ENCODE measurements at places on chromosomes 5 and 9. TPM values are rescaled to one million over a fixed set of nuclear protein-coding genes. Genes with fewer than 3 reads are reported as not detected.

DNA sequence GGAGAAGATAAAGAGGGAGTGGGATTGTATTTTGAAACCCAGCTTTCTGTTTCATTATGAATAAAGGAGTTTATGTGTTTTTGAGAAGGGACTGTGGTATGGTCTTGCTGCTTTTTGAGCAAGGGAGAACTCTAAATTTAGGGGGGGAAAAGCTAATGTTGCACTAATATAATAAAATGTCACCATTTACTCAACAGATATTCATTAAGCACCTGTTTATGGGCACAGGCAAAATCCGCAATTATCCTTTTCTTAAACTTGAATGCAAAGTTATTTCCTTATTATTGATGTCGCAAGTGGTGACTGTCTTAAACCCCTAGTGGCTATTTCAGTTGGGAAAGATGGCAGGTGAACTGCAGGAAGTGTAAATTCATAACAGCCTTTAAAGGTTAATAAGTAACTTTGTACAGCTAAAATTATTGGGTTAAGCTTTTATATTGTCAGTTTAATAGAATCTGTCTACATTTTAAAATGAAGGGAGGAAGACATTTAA lies 1.5 kb downstream of the CDC42SE2 start:
- H3K4me1 ChIP-seq = no peaks in the 10 kb centered on the region
- H3K27ac ChIP-seq = no peak overlapping the region
- no peaks in the 10 kb centered on the region for H3K27me3 ChIP-seq
- DNase-seq = peak; percentile 23
- peak overlapping the region; percentile 77 for H3K4me3 ChIP-seq
- H3K36me3 ChIP-seq = no peaks in the 10 kb centered on the region

- no peak for DNase-seq
- no peaks in the 10 kb centered on the region for H3K27me3 ChIP-seq
- peaks cover 4% of the 10 kb centered on the region for H3K36me3 ChIP-seq
- peak overlapping the region; percentile 68 for H3K4me3 ChIP-seq
- H3K4me1 ChIP-seq = no peaks in the 10 kb centered on the region
Measured at GRCh38 chr9:128819716-128820664, 1.7 kb downstream of the ENDOG start.

GRCh38 chr9:35566417-35566816 lies 38.6 kb upstream of the TESK1 start:
- no peaks in the 10 kb centered on the region for H3K36me3 ChIP-seq
- no peaks in the 10 kb centered on the region for H3K27me3 ChIP-seq
- H3K4me3 ChIP-seq = no peak overlapping the region
- H3K4me1 ChIP-seq = no peaks in the 10 kb centered on the region

DNA sequence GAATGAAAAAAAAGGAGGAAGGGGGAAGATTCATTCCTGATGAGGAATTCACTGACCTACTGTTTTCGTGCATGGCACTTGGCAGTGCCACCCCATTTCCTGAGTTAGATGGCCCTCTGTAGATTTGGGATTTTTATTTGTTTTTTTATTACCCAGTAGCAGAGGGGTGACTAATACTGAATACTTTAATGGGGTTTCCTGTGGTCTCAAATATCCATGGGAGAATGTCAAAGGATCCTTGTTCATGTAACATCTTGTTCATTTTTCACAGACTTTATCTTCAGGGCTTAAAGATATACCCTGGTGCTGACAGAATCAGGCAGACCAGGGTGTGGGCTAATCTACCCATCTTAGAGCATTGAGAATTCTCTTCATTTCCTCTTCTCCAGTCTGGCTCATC lies 93.0 kb downstream of the MAMDC2 start:
- no peak for DNase-seq
- no peaks in the 10 kb centered on the region for H3K4me1 ChIP-seq
- H3K27ac ChIP-seq = no peak overlapping the region
- no peaks in the 10 kb centered on the region for H3K36me3 ChIP-seq
- H3K27me3 ChIP-seq = no peaks in the 10 kb centered on the region
- no peak overlapping the region for H3K4me3 ChIP-seq

GRCh38 chr5:109668668-109669422 lies 20.9 kb upstream of the MAN2A1 start:
- H3K36me3 ChIP-seq = no peaks in the 10 kb centered on the region
- H3K4me3 ChIP-seq = no peak overlapping the region
- no peak overlapping the region for H3K27ac ChIP-seq
- H3K4me1 ChIP-seq = peaks cover 3% of the 10 kb centered on the region

DNA sequence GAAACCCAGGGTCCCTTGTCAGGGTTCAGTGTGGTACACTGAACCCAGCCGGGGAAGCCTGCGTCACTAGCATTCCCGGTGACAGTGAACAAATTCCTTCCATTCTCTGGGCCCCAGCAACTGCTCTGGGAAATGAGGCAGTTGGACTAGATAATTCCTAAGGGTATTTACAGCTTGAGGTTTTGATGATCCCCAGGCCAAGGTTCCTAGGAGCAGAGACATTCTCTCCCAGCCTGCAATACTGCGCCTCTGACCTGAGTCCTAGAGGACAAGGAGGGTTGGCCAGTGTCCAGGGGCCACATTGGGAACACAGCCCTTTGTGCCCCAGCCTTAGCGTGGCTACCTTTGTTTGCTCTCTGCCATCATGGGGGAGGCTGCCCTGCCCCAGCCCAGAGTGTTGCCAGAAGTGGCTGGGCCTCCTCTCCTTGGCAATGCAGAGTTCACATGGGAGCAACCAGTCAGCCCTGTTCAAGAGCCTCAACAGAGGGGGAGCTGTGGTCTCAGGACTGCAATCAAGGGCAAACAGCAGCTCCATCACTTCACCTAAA lies 178.2 kb downstream of the SEC61B start:
- DNase-seq = peak; percentile 25
- no peak overlapping the region for H3K4me3 ChIP-seq
- no peaks in the 10 kb centered on the region for H3K36me3 ChIP-seq

GRCh38 chr5:176818391-176819098 lies 8.2 kb downstream of the UNC5A start:
- H3K27me3 ChIP-seq = peaks cover 6% of the 10 kb centered on the region
- H3K27ac ChIP-seq = no peak overlapping the region
- H3K4me1 ChIP-seq = peaks cover 10% of the 10 kb centered on the region
- DNase-seq = no peak

GRCh38 chr9:126291925-126292324 lies 34.7 kb upstream of the MVB12B start:
- H3K27me3 ChIP-seq = no peaks in the 10 kb centered on the region
- no peak for DNase-seq
- H3K27ac ChIP-seq = no peak overlapping the region
- H3K4me1 ChIP-seq = no peaks in the 10 kb centered on the region

DNA sequence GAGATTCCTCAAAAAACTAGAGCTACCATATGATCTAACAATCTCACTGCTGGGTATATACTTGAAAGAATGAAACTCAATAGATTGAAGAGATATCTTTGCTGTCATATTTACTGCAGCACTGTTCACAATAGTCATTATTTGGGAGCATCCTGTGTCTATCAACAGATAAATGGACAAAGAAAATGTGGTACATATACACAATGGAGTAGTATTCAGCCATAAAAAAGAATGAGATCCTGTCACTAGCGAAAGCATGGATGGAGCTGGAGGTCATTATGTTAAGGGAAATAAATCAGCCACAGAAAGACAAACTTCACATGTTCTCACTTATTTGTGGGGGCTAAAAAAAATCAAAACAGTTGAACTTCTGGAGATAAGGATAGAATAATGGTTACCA lies 505.7 kb upstream of the ARRDC3 start:
- no peak overlapping the region for H3K27ac ChIP-seq
- H3K4me1 ChIP-seq = no peaks in the 10 kb centered on the region
- H3K4me3 ChIP-seq = no peak overlapping the region
- no peak for DNase-seq
- no peaks in the 10 kb centered on the region for H3K36me3 ChIP-seq
- H3K27me3 ChIP-seq = no peaks in the 10 kb centered on the region

- no peaks in the 10 kb centered on the region for H3K4me1 ChIP-seq
- no peak for DNase-seq
- no peaks in the 10 kb centered on the region for H3K27me3 ChIP-seq
- H3K36me3 ChIP-seq = no peaks in the 10 kb centered on the region
- H3K27ac ChIP-seq = no peak overlapping the region
Measured at GRCh38 chr5:147373328-147373727, 136.5 kb downstream of the DPYSL3 start.

SPATA31C1 gene
- 0.08 TPM for total RNA-seq

CRB2 gene
- 9.8 TPM for total RNA-seq

NOTCH1 gene
- 97.2 TPM for total RNA-seq

CCDC180 gene
- total RNA-seq = 7.1 TPM

CDKN2B gene
- total RNA-seq = 0.83 TPM

NEK6 gene
- 10.4 TPM for total RNA-seq

CER1 gene
- total RNA-seq = 2.4 TPM

AMBP gene
- 4.0 TPM for total RNA-seq

PHF24 gene
- total RNA-seq = 0.14 TPM

WNT8A gene
- not detected for total RNA-seq

Data from GM23338 (cell line).